ENCODE measurements at places on chromosomes 2 and 18. TPM values are rescaled to one million over a fixed set of nuclear protein-coding genes. Genes with fewer than 3 reads are reported as not detected.

Gene CPO
- total RNA-seq = not detected

Gene ARMC9
- total RNA-seq = 0.50 TPM

Gene SUMO1
- total RNA-seq = 103 TPM

Gene SFT2D3
- total RNA-seq = 5.8 TPM

Gene TUBA4B
- total RNA-seq = not detected

Gene C18orf32
- total RNA-seq = 33.7 TPM

Gene TCF23
- not detected for total RNA-seq

Gene FLACC1
- total RNA-seq = 3.1 TPM

Gene DARS1
- total RNA-seq = 151 TPM

Gene HOXD3
- total RNA-seq = not detected

Gene GIGYF2
- total RNA-seq = 56.5 TPM

Gene C2orf81
- total RNA-seq = 1.6 TPM

Gene ZC3H6
- total RNA-seq = 14.7 TPM

Gene DSEL
- total RNA-seq = 0.15 TPM

Gene TSPYL6
- total RNA-seq = not detected

Gene AGXT
- total RNA-seq = not detected

Gene TIMM21
- 18.7 TPM for total RNA-seq

Gene MERTK
- total RNA-seq = 0.20 TPM

Gene ONECUT2
- total RNA-seq = not detected

Gene MPP4
- total RNA-seq = not detected

Gene ABCG5
- total RNA-seq = not detected

Gene ARHGAP15
- 167 TPM for total RNA-seq

Gene SPC25
- 33.3 TPM for total RNA-seq

Gene C2orf42
- 32.2 TPM for total RNA-seq

Gene ABCG8
- not detected for total RNA-seq

Gene CABLES1
- total RNA-seq = 2.8 TPM

Data from activated CD4-positive, alpha-beta memory T cell treated with anti-CD3 and anti-CD28 coated beads, Interleukin-2, amount 10 ng/mL, durations not matched to agents 7 days and 5 days (primary cell).